MV-4-11 (cell line): ENCODE measurements at places on chromosomes 6 and 20.

GRCh38 chr6:94127716-94128115, 708.4 kb upstream of the EPHA7 start:
- no peak for DNase-seq

DNA sequence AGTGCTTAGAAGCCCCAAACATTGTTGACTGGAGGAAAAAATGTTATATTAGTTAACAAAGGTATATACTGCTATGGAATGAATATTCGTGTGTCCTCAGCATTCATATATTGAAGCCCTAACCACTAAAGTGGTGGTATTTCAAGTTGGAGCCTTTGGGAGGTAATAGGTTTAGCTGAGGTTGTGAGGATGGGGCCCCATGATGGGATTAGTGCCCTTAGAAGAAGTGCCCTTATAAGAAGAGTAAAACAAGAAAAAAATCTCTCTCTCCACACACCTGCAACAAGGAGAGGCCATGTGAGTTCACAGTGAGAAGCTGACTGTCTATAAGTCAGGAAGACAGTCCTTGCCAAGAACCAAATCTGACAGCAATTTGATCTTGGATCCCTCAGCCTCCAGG, 761.7 kb upstream of the FLRT3 start:
- no peak for DNase-seq

GRCh38 chr6:424741-425417, 33.3 kb downstream of the IRF4 start:
- DNase-seq: peak; percentile 93

DNA sequence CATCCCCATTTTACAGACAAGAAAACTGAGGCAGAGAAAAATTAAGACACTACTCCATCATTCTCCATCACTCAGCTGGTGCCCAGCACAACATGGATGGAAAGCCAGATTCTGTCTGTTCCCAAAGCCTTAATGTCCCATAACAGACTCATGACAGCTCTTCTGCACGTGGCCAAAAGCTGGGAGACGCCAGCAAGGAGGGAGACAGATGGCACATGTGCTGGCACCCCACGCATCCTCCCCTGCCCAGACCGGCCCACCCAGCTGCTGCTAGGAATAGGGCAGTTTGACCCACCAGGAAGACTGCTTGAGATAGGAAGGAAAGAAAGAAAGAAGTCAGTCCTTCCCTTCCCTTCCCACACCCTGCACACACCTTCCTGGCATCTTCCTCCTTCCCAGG, 96.3 kb downstream of the PREX1 start:
- no peak for DNase-seq

- no peak for DNase-seq
These were observed 1.8 kb downstream of the SERPINB6 start for GRCh38 chr6:2969549-2969948.

GRCh38 chr6:124877468-124877867, 84.8 kb upstream of the RNF217 start:
- no peak for DNase-seq

GRCh38 chr6:111484633-111484930, 1.6 kb upstream of the REV3L start:
- DNase-seq: no peak

DNA sequence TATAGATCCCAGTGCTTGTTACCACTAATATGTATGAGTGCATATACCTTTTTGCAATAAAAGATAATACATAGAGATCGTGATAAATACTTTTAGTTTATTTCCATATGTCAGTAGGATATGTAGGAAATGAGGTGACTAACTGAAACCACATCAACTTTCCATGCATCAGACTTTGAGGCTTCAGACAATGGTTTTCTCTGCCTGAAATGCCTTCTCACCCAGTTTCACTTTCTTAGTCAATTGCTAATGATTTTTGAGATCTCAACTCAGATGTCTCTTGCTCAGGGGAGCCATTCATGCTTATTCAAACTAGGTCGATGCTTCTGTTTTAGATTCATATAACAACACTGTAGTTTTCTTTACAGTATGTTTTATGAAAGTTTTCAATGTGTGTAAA, 626.6 kb upstream of the ADGRB3 start:
- DNase-seq: peak; percentile 77

DNA sequence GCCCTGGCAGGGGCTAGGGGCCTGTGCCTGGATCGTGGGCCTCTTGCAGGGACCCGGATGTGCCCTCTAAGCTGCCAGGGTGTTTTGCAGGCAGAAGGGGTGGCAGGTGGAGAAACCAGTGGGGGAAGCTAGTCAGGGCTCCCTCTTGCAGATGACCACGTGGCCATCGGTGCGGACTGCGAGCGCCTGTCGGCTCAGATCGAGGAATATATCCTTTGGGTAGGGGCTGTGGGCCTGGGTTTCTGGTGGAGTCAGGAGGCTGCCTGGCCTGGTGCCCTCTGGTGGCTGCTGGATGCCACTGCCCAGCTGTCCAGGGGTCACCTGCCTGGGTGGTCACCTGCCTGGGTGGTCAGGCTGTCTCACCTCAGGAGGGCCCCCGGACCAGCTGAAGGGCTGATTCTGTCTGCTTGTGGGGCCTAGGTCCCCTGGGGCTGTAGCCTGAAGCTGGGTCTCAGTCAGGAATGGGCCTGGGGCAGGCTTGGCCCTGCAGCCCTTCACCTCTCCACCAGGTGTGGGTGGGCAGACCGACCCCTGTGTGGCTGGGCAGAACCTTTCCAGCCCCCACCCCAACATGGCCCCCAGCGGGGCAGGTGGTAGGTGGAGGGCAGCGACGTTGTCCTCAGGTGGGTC, 6.7 kb downstream of the TCEA2 start:
- DNase-seq: no peak

- peak; percentile 36 for DNase-seq
These were observed 5.7 kb downstream of the PACRG start for GRCh38 chr6:162733489-162733888.

- DNase-seq: no peak
These were observed 18.9 kb downstream of the IFNGR1 start for GRCh38 chr6:137200288-137200687.

- DNase-seq: no peak
These were observed 16.6 kb downstream of the CPNE5 start for GRCh38 chr6:36822506-36823269.

GRCh38 chr6:10725716-10726115, 2.8 kb downstream of the TMEM14C start:
- DNase-seq: no peak

GRCh38 chr6:14770572-14770971, 475.3 kb upstream of the JARID2 start:
- no peak for DNase-seq

DNA sequence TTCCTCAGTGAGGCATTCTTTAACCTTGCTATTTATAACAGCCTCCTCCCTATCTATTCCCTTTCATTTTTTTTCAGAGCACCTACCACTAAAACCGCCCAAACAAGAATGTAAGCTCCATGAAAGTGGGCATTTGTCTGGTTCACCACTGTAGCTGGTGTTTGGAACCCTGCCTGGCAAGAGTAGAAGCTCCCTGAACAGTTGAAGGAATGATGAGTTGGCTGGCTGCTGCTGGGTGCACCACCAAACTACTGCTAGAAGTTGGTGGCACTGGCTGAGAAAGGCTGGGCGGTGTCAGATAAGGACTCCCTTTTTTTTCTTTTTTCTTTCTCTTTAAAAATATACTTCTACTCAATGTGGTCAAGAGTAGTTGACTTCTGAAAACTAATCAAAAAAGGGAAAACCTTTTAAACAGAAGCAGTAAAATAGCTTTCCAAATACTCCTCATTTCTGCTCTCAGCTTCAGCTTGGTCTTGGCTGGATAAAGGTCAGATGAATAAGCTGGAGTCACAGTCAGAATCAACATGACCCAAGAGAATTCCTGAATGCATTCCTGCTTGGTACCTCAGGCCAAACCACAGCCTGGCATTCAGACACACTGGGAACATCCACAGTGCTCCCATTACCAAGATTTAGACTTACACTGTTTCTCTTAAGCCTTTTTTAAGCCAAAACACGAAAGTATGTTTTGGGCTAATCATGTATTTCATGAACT, 38.0 kb downstream of the RTN4IP1 start:
- DNase-seq: no peak

DNA sequence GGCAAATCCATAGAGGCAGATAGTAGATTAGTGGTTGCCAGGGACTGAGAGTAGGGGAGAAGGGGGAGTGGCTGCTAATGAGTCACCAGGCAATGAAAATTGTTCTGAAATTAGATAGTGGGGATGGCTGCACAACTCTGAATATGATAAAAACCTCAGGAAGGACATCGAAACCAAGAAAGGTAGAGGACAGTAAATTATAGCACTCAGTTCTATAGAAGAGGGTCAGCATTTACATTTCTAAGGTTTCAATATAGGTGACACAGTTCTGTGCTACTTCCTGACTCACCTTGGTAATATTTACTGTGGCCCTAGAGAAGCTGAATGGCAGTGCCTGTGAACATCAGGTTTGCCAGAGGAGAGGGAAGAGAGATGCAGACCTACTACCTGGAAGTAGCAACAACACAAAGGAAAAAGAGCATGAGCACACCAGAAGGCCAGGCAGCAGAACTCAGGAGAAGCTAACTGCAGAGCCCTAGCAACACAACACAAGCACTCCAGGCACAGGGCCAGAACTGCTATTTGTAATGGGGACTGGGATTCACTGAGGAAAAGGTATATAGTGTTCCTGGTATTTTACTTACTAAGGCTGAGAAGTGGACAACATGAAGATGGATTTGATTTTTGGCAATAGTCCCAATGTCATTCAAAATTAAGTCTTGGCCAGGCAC, 75.9 kb downstream of the PLCG1 start:
- DNase-seq: no peak

GRCh38 chr6:157145656-157146285, 177.5 kb downstream of the TMEM242 start:
- DNase-seq: no peak

GRCh38 chr20:48201885-48202284, 416.6 kb upstream of the SULF2 start:
- no peak for DNase-seq

GRCh38 chr6:4814987-4815386, 38.8 kb downstream of the CDYL start:
- no peak for DNase-seq

DNA sequence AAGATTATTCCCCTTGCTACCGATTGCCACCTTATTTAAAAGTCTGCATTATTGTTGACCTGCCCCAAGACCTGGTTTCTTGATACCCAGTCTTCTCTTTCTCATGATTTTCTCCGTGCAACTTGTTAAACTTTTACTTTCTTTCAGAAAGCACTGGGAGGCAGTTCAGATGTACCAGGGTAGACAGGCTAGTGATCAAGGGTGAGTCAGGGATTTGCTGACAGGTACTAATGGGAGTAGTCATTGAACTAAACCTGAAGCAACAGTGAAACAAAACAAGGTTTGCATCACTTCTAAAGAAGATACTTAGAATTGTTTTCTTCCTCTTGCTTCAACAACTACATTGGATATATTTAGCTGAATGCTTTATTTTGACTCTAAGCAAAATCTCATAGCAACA, 124.4 kb downstream of the KCNQ5 start:
- DNase-seq: no peak

DNA sequence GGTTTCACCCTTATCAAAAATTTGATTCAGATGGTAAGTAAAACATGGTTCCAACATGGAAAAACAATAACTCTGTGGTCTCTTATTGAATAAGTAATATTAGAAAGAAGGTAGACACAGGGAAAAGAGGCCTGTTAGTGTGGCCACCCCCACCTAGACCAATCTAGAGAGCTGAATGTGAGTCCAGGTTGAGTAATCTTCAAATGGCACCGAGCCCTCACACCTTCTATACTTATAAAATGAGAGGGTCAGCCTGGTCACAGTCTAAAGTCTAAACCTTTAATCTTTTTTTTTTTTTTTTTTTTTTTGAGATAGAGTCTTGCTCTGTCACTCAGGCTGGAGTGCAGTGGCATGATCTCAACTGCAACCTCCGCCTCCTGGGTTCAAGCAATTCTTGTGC, 6.9 kb downstream of the FAM184A start:
- DNase-seq: no peak

GRCh38 chr6:36610956-36611336, 16.8 kb downstream of the SRSF3 start:
- no peak for DNase-seq

- no peak for DNase-seq
These were observed 8.0 kb upstream of the SUMO4 start for GRCh38 chr6:149392093-149392492.

GRCh38 chr20:42749556-42749955, 440.1 kb downstream of the PTPRT start:
- DNase-seq: no peak

DNA sequence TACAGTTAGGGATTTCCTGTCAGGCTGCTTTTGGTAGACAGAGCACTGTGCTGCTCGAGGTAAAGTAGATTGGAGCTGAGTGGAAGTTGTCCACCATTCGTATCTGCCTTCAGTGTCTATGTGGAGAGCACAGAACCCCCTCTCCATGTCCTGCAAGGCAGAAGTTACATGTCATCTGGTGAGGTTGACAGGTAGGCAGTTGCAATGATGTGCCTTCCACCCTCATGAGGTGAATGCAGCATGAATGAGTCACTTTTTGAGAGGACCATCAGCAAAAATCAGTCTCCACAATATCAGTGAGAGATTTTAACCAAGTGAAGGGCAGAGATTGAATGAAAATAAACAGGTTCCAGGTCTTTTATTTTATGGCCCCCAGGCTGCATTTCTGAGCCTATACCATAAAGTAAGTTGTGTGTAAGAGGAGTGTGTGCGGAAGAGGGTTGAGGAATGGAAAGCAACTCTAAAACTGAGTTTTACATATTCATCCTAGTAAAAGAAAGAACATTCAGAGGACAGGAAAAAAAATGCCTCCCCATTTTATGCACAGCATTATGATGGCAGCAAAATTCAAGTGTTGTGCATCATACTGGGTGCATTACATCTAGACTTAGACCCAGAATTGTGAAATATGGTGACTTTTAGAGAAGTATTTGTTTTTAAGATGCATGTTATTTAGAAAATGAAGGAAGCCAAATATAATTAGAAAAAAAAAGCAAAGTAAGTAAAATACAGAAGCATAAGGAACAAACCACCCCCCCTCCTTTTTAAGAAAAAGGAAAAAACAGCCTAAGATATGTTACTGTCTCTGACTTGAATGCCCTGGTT, 15.8 kb downstream of the TRAPPC3L start:
- DNase-seq: no peak

GRCh38 chr20:8997701-8998117, 71.2 kb upstream of the PLCB4 start:
- no peak for DNase-seq

GRCh38 chr6:6812427-6812826, 223.9 kb downstream of the LY86 start:
- no peak for DNase-seq

DNA sequence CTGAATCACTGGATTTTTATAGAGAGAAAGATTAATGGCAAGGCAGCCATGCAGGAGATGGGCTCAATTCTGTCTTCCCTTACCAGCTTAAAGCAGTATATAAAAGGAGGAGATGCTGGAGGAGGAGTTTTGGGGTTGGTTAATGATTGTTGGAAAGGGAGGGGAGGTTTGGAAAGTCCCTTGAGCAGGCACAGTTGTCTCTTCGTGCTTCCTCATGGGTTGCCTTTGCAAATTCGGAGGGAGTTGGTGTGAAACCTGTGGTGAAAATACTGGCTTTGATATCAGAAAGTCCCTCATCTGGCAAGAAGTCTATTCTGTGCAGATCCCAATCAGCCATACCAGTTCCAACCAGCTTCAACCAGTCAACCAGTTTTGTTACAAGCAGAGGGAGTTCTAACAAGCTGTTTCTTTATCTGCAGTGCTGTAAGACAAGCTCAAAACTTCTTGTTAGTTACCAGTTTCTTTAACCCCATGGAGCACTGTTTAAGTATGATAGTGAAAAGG, 107.0 kb downstream of the HIVEP1 start:
- no peak for DNase-seq

- DNase-seq: peak; percentile 10
These were observed 68.2 kb downstream of the NOX3 start for GRCh38 chr6:155387481-155387880.
